ENCODE measurements at places on chromosomes 7 and 10.

DNA sequence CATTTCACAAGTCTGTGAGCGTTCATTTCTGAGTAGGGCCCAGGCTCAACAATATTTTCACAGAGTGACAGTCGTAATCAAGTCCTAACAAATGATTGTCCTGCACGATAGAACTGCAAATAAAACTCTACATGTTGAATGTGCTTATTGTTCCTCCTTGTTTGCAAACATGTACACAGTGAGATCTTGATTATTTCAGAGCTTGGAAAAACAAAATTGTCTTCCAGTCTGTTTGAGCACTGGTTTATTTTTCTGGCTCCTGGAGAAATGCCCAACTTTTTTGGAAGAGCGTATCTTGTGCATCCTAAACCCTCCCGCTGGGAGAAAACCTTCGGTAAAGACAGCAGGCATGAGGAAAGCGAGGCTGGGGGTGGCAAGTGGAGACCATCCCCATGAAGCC lies 91.1 kb downstream of the TEX36 start:
- DNase-seq, result no peak

DNA sequence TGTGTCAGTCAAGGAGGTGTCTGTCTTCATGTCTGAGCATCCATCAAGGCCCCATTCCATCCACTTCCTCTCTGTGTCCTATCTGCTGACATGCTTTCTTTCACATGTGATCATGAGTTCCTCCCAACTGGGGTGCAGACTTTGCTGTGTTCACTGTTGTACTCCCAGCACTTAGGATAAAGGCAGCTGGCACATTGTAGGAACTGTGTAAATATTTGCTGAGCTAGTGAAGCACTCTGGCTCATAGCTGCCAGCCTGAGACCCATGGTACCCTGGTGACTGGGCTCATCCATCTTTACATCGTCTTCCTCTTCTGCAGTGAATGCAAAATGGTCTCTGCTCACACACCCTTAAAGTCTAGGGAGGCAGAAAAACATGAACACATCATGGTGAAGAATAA lies 242.2 kb upstream of the IGFBP3 start:
- DNase-seq, result no peak

GRCh38 chr7:140506788-140507464 lies 27.6 kb upstream of the MKRN1 start:
- DNase-seq, result peak; percentile 49

- peak; percentile 88 for DNase-seq
Measured at GRCh38 chr7:134140889-134141867, 14.0 kb downstream of the LRGUK start.

DNA sequence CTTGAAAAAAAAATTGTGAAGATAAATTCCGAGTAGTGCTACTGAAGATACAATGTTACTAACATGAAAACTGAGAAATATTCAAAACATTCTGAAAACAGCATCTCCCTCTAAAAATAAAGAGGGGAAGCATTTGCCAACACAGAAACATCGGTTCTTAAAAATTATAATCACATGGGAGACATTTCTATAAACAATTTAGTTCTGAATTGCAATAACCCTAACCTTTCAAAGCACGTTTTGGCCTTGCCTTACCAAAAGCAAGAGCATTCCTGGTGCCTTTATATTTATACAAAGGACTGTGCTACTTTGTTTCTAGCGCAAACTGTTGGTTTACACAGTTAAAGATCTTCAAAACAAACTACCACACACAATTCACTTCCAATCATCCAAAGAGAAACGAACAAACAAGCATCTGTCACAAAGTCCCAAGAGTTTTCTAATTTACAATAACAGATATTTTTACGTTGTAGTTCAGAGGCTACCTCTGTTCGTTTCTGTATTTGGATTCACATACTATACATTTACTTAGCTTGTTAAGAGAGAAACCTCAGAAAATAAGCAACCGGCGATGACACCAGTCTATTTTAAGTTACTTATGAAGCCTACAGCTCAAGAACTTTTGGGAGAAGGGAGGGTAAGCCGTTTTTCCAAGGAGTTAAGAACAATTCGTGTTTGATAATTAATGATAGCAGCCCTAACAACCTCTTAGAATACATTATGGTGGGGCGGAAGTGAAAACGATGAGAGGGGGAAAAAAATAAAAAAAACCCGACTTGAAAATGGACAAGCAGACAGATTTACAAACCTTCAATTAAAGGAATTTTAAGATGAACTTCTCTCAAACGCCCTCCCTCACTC lies 1.3 kb downstream of the ABI1 start:
- no peak for DNase-seq

DNA sequence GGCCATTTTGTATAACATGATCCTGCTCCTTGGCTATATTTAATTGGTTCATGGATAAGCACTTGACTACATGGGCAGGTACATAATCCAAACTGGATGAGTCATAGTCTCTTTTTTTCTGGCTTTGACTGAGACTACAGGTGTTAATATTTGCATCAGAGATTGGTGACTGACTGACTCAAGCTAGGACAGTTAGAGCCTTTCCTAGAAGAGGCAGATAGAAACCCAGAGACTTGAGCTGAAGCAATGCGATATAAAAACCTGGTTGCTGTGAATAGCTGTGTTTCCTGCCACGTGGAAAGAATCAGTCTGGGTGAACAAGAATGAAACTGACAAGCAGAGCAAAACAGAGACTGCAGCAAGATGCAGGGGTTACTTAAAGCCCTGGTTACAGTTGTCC lies 81.0 kb downstream of the SAMD9 start:
- DNase-seq, result no peak

- DNase-seq, result no peak
Measured at GRCh38 chr7:155312633-155313032, 15.0 kb downstream of the INSIG1 start.
